ENCODE measurements at places on chromosomes 12 and 14. TPM values are rescaled to one million over a fixed set of nuclear protein-coding genes. Genes with fewer than 3 reads are reported as not detected.
A peak's percentile ranks its signal among the peaks of the same experiment; 100 is the strongest.

DNA sequence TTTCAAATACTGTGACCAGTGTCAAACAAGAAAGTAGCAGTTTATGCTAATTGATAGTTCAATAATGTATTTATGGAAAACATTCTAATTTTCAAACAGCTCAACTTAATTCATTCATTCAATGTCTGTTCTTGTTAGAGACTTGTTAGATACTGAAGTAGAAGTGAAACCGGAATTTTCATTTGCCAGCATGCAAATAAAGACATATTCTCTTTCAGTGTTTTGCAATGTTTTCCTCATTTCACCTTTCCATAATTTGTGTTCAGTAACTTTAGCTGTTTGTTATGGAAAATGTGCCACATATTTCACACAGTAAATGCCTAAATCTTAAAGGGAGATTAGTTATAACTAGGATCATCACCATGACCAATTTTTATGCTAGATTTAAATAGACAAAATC lies 21.2 kb downstream of the TAS2R50 start:
- DNase-seq: no peak

- no peak for DNase-seq
Observed at GRCh38 chr14:55712491-55712890, 132.5 kb downstream of the KTN1 start.

GRCh38 chr14:99468836-99469592 lies 11.6 kb downstream of the SETD3 start:
- peak; percentile 73 for DNase-seq

GRCh38 chr12:1357171-1357570 lies 237.2 kb downstream of the FBXL14 start:
- peak; percentile 64 for DNase-seq

KRT77 gene
- not detected for total RNA-seq

CLEC14A gene
- 90.1 TPM for total RNA-seq

DNA sequence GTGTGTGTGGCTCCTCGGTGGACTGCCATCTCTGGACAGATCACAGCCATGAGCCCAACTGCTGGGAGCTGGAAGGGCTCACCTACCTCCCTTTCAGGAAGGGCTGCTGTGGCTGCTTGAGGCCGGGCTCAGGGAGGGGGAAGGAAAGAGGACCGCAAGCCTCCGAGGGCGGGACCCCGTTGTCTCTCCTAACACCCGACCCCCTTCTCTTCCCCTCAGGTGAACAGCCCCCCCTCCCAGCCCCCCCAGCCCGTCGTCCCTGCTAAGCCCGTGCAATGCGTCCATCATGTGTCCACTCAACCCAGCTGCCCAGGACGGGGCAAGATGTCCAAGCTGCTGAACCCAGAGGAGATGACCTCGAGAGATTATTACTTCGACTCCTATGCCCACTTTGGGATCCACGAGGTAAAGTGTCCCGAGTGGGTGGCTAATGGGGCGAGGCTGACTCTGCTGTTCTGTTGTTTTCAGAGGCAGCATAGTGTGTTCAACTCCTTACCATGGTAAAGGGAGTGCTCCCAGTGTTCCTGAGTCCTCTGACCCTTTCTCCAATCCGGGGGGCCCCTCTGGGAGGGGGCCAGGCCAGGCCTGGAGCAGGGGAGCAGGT lies 49.5 kb downstream of the PRMT8 start:
- DNase-seq: no peak

DEGS2 gene
- 0.20 TPM for total RNA-seq

DNA sequence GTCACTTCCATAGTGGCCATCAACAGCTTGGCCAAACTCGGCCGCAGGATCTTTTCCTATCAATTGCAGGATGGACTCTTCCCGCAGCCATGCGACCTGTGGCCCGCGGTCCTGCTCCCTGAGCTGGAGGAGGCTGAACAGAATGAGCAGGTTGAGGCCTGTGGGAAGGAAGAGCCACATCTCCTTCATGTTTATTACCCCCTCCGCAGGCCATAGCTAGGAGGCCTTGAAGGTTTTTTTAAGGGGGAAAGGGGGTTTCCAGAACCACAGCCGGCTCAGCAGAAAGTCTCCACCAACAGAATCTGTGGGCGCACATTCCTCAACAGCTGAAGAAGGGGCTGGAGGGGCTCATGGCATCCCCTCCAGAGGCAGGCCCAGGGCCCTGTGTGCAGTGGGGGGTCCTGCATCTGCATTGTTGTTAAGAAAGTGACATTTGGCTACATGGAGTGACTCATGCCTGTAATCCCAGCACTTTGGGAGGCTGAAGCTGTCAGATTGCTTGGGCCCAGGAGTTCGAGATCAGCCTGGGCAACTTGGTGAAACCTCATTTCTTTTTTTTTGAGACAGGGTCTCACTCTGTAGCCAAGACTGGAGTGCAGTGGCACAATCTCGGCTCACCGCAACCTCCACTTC lies 25.2 kb upstream of the PPP1R13B start:
- no peak for DNase-seq

- no peak for DNase-seq
Observed at GRCh38 chr14:90587918-90588317, 191.1 kb downstream of the CALM1 start.

- no peak for DNase-seq
Observed at GRCh38 chr12:77377622-77378021, 312.3 kb upstream of the E2F7 start.

DNA sequence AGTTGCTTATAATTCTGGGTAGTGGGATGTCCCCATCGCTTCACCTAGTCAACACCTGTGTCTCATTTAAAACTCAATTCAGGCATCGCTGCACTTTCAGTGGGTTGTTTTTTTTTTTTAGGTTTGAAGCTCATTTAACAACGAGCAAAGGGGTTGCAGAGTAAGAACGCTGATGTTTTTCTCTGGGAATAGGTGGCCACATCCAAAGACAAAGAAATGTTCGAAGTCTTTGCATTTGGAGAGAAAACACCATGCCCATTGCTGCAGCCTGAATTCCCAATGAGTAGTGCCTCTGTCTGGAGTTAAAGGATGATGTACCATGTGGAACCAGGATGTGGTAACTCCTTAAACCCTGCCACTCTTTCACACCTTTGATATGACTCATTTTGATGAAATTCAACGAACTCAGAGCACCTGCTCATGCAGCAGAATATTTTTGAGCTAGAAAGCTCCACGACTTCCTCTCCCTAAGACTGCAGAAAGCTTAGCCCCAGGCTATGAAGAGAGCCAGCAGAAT lies 35.1 kb upstream of the BATF start:
- no peak for DNase-seq

GRCh38 chr12:77949943-77950342 lies 119.2 kb downstream of the NAV3 start:
- DNase-seq: no peak

DNA sequence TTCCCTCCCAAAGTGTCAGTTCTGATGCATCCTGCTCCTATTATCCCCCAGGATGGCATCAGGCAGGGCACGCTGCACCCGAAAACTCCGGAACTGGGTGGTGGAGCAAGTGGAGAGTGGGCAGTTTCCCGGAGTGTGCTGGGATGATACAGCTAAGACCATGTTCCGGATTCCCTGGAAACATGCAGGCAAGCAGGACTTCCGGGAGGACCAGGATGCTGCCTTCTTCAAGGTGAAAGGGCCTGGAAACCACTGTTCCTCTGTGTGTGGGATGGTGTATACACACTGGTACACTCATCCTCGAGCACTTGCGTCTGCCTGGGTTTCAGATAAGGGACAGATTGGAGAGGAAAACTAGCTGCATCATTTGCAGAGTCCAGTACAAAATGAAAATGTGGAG lies 1.0 kb downstream of the IRF9 start:
- DNase-seq: no peak

GRCh38 chr12:68001486-68002466 lies 12.5 kb downstream of the IFNG-AS1 start:
- no peak for DNase-seq

DNA sequence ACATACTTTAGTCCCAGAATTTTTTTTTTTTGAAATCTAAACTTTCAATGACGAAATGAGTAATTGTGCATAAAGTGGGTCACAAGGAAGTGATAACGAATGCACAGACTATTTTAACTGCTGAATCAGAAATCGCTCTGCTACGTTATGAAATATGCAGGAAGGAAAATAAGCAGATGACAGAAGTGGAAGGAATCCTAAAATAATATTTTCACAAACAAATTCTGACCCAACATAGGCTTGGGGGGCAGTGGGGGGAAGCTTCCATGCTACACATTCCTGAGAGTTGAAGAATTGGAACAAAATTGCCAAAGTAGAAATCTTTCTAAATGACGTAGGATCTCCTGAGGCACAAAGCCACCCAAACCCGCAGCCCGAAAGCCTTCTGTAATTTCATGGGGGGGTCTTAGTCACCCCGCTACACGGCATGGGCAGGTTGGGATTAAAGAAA lies 89.6 kb downstream of the ARF6 start:
- DNase-seq: peak; percentile 71

- DNase-seq: no peak
Observed at GRCh38 chr14:63383776-63384367, 65.1 kb upstream of the GPHB5 start.

ENO2 gene
- 0.99 TPM for total RNA-seq

DNA sequence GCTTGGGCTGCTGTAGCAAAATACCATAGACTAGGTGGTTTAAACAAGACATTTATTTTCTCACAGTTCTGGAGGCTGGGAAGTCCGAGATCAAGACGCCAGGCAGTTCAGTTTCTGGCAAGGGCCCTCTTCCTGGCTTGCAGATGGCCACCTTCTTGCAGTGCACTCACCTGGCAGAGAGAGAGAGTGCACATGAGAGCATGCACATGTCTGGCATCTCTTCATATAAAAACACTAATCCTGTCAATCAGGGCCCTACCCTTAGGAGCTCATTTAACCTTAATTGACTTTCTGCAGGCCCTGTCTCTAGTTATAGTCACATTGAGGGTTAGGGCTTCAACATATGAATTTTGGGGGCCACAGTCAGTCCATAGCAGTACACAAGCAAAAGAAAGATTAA lies 12.4 kb upstream of the EVL start:
- no peak for DNase-seq

DNA sequence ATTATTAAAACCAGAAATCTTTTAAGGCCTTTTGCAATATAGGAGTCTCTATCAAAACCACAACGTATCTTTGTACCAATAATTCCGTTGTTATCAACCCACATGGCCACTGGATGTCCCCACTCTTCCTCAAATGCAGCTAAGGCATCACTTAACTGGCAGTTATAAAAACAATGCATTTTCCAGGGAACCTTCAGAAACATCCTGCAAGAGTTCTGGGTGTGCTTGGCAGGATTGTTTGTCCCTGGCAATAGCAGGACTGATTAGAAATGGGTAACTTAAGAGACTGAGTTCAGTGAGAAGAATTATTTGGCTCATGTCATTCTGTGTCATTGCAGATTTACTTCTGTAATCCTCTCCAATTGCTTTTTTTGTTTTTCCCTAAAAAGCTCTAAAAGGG lies 112.0 kb downstream of the SLC15A5 start:
- DNase-seq: peak; percentile 34

GRCh38 chr12:94123127-94123526 lies 25.2 kb upstream of the PLXNC1 start:
- no peak for DNase-seq

TM7SF3 gene
- total RNA-seq: 99.0 TPM

GRCh38 chr12:27319848-27320247 lies 12.8 kb upstream of the BMAL2 start:
- DNase-seq: no peak

- DNase-seq: no peak
Observed at GRCh38 chr14:47785058-47785457, 109.7 kb upstream of the MDGA2 start.

TRIM9 gene
- total RNA-seq: under 0.01 TPM

DNA sequence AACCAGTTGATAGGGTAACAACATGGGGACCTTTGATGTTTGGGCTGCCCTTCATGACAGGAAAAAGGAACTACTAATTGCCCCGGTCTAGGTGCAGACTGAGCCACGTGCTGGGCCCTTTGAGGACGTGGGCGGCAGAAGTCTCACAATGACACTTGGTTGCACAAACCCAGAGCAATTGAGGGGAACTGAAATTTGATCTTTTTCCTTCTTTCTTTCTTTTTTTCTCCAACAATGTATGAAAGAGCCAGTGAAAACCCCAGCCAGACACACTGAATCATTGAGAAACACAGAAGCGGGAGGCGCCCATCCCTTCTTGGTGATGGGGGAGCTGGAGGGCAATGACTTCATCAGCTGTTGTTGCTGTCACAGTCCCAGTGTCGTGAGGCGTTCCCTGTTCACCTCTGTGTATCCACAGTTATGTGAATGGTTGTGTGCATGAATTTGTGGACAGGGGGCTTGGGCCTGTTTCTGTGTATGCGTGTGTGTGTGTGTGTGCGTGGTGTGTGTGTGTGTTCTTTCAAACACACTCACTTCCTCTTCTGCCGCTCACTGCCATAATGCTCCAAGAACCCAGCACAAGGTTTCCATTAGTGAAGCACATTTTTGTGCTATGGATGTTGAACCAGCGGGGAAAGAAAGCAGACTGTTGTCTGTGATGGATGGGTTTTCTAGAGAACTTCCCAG lies 137.5 kb upstream of the CCND2 start:
- no peak for DNase-seq

DNA sequence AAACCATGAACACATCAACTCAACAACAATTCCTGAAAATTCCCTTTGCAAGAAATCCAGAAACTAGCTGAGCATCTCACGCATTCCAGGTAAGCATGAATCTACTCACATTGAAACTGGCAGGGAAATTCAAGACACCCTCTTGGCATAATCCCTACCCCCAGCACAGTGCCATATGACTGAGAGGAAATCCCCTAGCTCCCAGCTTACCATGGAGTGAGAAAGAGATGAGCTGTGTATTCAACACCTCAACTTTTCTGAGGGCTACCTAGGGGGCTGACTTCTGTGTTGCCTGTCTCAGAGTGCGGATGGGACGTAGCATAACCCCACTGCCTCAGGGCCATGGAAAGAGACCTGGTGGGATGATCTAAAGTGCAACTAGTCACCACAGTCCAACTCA lies 37.7 kb upstream of the GPR132 start:
- DNase-seq: no peak

PLCZ1 gene
- not detected for total RNA-seq

DNA sequence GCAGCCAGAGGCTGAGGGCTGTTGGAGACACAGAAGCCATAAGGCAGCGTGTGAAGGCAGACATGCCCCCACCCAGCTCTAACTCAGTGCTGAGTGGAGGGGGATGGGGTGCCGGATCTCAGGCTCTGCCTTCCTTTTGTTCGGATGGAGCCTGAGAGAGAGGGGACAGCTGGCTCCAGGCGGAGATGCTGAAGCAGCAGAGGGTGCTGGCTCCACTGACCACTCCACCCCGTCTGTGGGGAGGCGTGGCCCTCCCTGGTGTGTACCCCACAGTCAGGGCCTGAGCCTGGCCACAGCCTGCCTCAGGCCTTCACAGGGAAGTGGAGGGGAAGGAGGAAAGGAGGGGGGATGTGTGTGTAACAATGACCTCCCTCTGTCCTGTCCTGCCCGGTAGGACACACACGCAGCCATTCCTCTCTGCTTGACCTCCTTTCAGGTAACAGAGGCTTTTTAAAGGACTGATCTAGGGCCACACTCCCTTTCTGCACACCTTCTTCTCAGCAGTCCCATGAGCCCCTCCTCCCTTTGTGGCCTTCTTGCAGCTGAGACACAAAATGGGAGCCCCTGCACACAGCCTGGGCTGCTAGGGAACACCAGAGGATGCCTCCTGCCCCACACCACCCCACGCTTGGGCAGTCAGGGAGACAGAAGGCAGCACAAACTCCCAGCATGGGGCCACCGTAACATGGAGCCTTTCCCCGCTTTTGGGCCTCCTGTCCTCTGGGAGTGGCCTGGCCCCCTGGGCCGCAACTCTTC lies 9.6 kb upstream of the ENDOU start:
- DNase-seq: no peak

Measured in lung microvascular endothelial cell (primary cell).